ENCODE measurements at places on chromosomes 3 and 15.

DNA sequence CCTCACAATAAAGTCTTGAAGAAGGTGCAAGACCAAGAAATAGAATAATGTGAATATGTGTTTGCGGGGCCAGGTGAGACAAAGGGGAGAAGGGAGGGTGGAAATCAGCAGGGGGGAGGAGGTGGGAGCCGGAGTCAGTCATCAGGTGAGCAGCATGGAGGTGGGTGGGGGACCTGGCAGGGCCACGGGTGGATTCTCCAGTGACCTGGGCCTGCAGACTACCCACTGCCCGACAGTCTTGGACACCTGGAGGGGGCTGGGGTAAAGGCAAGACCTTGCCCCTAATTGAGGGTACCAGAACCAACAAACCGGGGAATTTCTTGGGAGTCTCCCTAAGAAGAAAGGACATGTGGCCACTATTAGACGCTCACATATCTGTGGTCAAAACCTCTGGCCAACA, 95.8 kb downstream of the CHSY1 start:
- DNase-seq = no peak

DNA sequence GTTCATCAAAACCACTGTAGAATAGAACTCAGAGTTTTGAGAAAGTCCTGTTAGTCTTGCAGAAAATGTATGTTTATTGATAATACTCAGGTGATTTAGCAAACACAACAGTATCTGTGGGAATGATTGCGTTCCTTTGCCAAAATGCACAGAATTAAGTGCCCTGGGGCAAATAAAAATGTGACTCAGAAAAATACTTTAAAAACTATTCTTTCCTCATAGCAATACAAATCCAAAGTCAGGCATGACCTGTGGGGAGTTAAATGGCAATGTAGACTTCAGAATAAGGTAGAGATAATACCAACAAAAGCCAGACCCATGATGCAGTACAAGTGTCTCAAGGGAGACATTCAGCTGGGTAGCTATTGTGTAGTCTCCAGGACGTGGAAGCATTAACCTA, 72.3 kb upstream of the SNTN start:
- DNase-seq = no peak

- DNase-seq = no peak
Measured at GRCh38 chr3:191961529-191961928, 500.6 kb downstream of the PYDC2 start.

GRCh38 chr3:197339841-197340520, 41.6 kb upstream of the DLG1 start:
- DNase-seq = no peak

- DNase-seq = no peak
Measured at GRCh38 chr15:69570997-69571396, 118.4 kb downstream of the RPLP1 start.

GRCh38 chr3:11625376-11626083, 18.2 kb downstream of the VGLL4 start:
- no peak for DNase-seq
